ENCODE measurements at places on chromosomes 13 and 19.

DNA sequence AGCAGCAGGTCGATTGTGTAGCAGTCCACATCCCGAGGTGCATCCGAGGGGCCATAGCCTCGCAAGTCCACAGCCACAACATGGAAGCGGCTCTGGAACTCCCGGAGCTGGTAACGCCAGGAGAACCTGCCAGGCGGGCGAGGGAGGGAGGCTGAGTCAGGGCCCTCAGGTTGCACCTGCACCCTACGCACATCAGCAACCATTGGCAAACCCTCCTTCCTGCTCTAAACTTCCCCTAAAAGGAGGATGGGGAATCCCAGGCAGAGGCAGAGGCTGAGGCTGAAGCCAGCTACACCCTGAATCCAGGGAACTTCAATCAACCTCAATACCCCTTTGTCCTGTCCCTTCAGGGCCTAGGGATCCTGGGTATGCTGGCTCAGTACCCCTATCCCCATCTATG, 977 bp downstream of the EPHX3 start:
- no peak for DNase-seq

- peak; percentile 58 for DNase-seq
These were observed 29.1 kb downstream of the VAV1 start for GRCh38 chr19:6801485-6802086.

DNA sequence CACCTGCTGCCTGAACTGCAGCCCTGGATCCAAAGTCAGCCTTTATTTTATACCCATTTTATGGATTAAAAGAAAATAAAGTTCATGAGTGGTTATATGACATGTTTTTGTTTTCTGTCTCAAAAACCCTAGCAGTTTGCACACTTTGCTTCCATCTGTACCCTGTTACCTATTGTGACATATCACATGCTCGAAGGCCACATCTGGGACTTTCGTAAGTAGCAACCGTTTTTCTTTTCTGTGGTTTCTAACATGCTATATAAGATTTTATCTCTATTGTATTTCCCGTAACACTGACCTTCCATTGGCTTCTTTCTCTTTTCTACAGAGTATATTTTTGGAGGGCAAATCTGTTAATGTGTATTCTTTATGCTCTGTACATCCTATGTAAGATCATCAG, 1007.2 kb downstream of the PCDH9 start:
- no peak for DNase-seq

DNA sequence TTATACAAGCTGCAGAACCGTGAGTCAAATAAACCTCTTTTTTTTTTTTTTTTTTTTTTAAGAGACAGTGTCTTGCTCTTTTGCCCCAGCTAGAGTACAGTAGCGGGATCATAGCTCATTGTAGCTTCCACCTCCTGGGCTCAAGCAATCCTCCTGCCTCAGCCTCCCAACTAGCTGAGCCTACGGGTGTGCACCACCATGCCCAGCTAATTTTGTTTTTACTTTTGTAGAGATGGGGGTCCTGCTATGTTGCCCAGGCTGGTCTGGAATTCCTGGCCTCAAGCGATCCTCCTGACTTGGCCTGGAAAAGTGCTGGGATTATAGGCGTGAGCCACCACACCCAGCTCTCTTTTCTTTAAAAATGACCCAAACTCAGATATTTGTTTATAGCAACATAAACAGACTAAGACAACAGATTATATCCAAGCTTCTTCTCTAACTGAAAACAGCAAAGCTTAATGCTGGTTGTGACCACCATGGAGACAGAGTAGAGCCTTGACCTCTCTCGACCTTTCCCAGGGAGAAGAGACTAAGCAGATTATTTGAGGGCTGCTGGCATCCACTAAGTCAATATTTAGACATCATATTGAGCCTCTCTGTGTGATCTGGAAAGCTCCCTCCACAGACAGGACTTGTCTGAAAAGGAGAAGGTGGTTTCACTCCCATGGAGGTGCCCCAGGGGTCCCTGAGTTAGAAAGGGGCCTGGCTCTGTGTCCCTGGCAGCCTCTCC, 150.0 kb downstream of the KCTD15 start:
- peak; percentile 6 for DNase-seq

- no peak for DNase-seq
These were observed 14.5 kb upstream of the ISYNA1 start for GRCh38 chr19:18452386-18452785.

DNA sequence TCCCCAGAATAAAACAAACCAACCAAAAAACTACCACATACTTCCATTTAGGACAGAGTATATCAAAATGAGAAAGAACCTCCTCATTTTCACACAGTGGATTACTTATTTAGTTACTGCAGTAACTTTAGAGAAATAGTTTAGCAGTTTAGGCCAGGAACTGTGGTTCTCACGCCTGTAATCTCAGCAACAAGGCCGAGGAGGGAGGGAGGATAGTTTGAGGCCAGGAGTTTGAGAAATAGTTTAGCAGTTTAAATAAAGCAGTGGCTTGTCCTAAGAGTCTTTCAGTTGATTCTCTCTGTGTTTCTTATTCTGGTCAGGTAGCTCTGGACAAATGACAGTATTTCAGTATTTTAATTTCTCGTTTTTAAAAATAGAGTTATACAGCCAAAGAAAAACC, 9.4 kb downstream of the HMGB1 start:
- no peak for DNase-seq

- no peak for DNase-seq
These were observed 38.1 kb downstream of the RUBCNL start for GRCh38 chr13:46348961-46349360.

- no peak for DNase-seq
These were observed 1.2 kb downstream of the ZFP36 start for GRCh38 chr19:39407660-39408391.

GRCh38 chr19:1592755-1593500, at the start of gene MBD3:
Gene MBD3 (minus strand): TSS chr19:1592865. CDS start chr19:1592631, 234 bp downstream.
- DNase-seq, result peak; percentile 94

DNA sequence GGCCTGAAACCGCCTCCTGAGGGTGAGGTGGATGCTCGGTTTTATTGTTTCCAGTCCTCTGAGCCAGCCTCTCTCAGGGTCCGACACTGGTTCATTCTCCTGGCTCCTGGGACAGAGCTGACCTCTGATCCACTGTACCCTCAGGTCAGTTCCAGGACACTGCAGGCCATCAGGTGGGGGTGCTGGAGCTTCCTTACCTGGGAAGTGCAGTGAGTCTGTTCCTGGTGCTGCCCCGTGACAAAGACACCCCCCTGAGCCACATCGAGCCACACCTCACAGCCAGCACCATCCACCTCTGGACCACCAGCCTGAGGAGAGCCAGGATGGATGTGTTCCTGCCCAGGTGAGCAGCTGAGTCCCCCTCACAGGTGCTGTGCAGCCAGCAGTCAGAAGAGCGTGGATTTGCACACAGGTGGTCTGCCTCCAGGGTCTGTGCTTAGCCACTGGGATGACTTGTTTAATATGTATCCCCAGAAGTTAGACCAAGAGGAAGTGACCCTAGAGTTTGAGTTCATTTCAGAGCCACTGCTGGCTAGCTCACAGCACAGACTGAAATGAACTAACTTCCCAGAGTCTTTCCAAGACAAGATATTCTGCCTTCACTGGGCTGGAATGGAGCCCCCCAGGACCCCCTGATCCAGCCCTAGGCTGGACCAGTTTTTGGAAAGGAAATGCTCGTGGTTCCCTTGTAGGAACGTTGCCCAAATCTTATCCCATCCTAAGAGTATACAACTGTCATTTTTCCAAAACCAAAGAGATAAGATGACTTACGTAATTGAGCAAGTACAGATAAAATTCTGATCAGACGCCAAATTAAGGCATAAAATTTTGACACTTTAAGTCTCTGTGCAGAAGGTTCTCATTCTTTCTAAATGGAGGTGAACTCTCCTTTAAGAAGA, 8.8 kb downstream of the SERPINE3 start:
- DNase-seq, result no peak

GRCh38 chr13:31236211-31236786, 36.5 kb downstream of the B3GLCT start:
- DNase-seq, result peak; percentile 40

- DNase-seq, result no peak
These were observed 29.8 kb downstream of the DGKH start for GRCh38 chr13:42078128-42078808.

- no peak for DNase-seq
These were observed 16.4 kb downstream of the PEPD start for GRCh38 chr19:33505148-33505547.

- DNase-seq, result no peak
These were observed 3.2 kb upstream of the SACS start for GRCh38 chr13:23436680-23437079.

GRCh38 chr19:50717891-50718254, 1.7 kb downstream of the SHANK1 start:
- DNase-seq, result no peak

- DNase-seq, result no peak
These were observed 124.1 kb downstream of the COG6 start for GRCh38 chr13:39779337-39780265.

GRCh38 chr19:32902448-32902847, 32.9 kb upstream of the SLC7A9 start:
- no peak for DNase-seq

- DNase-seq, result peak; percentile 58
These were observed 24.6 kb downstream of the NOSIP start for GRCh38 chr19:49555600-49556411.
